PC-3 (cell line): ENCODE measurements at places on chromosomes 2 and 18.

DNA sequence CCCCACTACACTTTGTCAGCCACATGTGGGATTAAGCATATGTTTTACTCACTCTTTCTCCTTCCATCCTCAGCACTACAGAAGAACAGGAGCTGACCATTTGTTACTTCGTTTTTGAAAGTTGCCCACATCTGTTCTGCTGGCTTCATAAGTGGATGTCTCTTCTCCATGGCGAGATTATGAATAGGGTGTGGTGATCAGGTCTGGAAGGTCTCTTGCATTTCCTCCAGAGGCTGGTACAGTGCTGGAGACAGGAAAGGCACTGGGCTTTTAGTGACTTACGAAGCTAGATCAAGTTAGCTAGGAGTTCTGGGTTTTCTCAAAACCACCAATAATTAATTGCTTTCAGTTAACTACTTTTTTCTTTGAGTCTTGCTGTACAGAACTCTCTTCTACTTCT lies 136.5 kb downstream of the AQP4 start:
- DNase-seq, result no peak

DNA sequence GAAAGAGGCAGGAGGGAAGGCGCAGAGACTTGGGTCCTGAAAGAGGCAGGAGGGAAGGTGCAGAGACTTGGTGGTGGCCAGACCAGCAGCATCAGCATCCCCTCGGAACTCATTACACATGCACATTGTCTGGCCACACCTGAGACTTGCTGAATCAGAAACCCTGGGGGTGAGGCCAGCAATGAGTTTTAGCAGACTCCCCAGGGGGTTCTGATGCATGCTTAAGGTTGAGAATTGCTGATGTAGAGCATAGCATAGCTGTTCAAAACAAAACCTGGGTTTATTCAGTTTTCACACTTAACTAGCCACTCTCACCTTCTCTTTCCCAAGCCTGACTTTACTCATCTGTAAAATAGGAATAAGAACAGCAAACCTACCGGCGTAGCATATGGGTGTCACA lies 122.9 kb downstream of the MRO start:
- DNase-seq, result no peak

DNA sequence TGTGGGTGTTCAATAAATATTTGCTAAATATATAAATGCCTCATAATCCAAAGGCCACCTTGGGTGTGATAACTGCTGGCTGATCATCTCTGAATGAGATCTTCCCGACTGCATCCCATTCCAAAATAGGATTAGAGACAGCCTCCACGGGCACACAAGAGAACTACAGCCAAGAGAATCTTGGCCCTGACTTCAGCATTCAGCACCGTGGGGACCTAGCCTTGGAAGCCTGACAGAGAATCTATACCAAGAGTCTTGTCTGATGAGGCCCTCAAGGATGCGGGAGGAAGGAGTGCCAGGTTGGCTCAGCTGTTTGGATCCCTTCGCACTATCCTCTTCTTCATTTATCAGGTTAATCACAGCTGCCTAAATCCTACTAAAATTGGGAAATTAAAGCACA lies 85.8 kb downstream of the RBM43 start:
- DNase-seq, result no peak

DNA sequence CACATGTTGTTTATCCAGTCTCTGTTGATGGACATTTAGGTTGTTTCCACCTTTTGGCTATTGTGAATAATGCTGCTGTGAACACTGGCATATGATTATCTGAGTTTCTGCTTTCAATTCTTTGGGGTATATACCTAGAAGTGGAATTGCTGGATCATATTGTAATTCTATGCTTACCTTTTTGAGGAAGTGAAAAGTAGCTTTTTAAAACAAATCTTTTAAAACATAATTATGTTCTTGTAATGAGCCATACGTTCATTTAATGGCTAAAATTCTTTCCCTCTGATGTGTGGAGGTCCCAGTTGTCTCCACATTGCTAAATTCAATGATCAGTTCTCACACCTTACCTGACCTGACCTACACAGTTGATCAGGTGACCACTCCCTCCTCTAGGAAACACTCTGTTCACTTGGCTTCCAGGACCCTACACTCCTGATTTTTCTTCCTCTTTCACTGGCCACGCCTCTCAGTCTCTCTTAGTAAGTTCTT lies 27.8 kb upstream of the SERTAD2 start:
- DNase-seq, result no peak

DNA sequence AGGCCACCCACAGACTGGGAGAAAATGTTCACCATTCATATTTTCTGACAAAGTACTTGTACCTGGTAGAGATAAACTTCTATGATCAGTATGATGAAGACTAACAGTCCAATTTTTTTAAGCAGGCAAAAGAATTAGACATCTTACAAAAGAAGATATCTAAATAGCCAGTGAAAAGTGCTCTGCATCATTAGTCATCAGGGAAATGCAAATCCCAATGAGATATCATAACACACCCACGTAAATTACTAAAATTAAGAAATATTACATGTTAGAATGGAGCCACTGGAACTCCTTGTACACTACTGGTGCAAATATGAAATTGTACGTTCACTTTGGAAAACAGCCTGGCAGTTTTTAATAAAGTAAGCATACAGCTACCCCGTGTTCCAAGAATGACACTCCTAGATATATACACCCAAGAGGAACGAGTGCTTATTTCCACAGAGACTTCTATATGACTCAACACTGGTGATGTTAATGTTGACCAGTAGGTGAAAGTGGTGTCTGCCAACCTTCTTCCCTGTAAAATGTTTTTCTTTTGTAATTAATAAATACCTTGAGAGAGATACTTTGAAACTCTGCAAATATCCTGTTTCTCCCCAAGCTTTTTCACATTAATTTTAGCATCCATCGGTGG lies 80.3 kb downstream of the NPAS2 start:
- DNase-seq, result peak; percentile 63

- peak; percentile 97 for DNase-seq
These were observed 30.3 kb upstream of the GPR17 start for GRCh38 chr2:127615511-127616166.

DNA sequence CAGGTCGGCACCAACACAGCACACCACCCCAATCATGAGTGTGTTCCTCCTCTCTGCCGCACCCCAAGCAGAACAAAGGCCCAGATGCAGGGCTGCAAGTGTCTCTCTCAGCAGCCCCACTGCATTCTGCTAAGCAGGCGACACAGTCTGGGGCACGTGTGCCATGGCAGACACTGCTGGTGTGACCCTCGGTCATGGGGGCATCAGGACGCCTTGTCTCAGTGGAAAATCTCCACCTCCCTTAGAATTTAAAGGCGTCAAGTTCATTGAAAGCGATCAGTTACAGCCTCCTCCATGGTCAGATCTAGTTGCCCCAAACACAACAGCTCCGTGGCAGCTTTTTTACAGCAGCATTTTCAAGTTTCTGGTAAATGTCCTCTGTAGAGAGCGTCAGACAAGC lies 57.2 kb downstream of the ADNP2 start:
- no peak for DNase-seq

- DNase-seq, result no peak
These were observed 2.6 kb downstream of the IL18RAP start for GRCh38 chr2:102425441-102426132.

- DNase-seq, result no peak
These were observed 229.3 kb upstream of the PXDN start for GRCh38 chr2:1973636-1974035.

GRCh38 chr2:55590810-55591440 lies 26.5 kb downstream of the PPP4R3B start:
- peak; percentile 91 for DNase-seq

GRCh38 chr2:55011831-55012671 lies 38.2 kb downstream of the RTN4 start:
- no peak for DNase-seq
